ENCODE measurements at places on chromosomes 12 and 14.

- no peak for DNase-seq
Observed at GRCh38 chr12:12212769-12213168, 54.1 kb downstream of the LRP6 start.

- no peak for DNase-seq
Observed at GRCh38 chr12:6724409-6724797, 557 bp downstream of the COPS7A start.

DNA sequence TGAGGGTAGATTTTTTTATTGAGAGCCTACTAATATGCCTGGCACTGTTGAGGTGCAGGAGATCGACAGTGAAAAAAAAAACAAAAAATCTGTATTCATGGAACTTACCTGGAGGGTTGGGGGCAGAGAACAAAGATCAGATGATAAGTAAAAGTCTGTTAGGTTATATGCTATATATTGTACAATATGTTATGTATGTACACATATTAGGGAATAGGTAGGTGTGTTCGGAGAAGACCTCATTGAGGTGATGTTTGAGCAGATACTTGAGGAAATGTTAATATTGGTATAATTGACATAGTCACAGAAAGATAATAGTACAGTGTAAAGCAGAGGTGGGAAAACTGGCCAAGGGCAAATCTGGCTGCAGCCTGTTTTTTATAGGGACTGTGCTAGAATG, 5.6 kb downstream of the ARF6 start:
- no peak for DNase-seq

DNA sequence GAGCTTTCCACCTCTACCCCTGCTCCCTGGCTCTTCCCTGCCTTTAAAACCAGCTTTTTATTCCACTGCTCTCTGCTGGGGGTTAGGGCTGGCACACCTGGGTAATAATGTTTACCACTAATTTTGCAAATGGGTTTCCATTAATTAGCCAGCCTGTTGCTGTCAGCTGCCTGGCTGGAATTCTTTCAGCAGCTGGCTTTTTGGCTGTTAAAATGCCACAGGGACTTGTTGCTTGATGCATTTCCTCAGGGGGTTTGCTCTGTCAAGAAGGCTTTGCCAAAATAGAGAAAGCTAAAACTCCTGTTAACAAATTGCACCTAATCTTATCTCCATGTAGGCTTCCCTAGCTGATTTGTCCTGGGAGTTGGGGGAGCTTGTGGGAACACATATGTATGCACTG, 51.8 kb upstream of the PSMC1 start:
- no peak for DNase-seq

GRCh38 chr12:82436354-82436753, 78.0 kb downstream of the METTL25 start:
- DNase-seq, result no peak

DNA sequence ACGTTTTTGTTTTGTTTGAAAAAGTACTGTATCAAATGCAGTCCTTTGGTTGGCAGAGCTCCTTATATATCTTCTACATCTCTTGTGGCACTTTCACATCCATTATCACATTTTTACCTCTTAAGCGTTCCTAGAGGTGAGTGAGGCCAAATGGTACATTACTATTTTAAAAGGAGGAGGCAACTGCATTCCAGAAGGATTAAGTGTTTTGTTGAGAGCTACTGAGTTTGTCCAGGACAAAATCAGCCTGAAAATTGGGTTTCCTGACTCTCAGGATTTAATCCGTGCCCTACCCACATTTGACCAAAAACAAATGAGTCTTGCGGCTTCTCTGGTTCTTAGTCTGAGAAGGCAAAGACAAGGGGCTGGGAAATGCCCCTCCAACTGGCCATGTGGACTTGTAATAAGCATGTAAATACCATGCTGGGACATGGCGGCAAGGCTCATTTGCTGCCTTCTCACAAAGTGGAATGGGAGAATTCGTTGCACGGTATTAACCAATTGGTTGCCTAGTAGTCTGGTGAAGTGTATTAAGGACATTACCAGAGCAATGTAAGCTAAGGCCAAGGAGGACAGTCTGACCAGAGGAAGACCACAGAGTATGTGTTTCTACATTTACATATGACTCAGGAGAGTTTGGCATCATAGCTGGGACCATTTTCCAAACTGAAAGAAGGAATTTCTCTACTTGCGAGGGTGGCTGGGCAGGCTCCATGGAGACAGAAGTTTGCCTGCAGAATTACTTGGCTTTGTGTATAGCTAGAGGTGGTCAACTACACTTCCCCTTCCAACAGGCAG, 175.8 kb upstream of the PLXNC1 start:
- no peak for DNase-seq

GRCh38 chr12:6375269-6376078, at the start of gene SCNN1A:
TSS of gene SCNN1A (minus strand) at chr12:6375563. CDS start at chr12:6374783, 780 bp downstream.
- DNase-seq, result peak; percentile 78

- peak; percentile 63 for DNase-seq
Observed at GRCh38 chr12:107091989-107092641, 1.2 kb downstream of the CRY1 start.

- DNase-seq, result no peak
Observed at GRCh38 chr14:56561606-56562005, 18.0 kb upstream of the TMEM260 start.

DNA sequence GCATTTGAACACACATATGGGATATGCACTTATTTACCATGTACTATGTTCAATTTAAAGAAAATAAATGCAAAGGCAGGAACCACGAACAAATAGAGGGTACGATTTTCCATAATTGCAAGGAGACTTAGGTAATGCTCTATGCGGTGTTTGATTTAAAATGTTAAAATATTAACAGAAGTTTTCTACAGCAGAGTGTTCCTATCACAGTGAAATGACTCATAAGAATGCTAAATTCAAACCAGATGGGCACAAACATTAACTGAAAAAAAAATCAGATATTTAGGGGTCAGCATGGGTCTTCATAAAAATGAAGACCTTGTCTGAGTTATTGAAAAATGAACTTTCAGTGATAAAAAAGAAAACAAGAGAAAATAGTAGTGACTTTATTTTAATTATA, 65.4 kb downstream of the LLPH start:
- no peak for DNase-seq

DNA sequence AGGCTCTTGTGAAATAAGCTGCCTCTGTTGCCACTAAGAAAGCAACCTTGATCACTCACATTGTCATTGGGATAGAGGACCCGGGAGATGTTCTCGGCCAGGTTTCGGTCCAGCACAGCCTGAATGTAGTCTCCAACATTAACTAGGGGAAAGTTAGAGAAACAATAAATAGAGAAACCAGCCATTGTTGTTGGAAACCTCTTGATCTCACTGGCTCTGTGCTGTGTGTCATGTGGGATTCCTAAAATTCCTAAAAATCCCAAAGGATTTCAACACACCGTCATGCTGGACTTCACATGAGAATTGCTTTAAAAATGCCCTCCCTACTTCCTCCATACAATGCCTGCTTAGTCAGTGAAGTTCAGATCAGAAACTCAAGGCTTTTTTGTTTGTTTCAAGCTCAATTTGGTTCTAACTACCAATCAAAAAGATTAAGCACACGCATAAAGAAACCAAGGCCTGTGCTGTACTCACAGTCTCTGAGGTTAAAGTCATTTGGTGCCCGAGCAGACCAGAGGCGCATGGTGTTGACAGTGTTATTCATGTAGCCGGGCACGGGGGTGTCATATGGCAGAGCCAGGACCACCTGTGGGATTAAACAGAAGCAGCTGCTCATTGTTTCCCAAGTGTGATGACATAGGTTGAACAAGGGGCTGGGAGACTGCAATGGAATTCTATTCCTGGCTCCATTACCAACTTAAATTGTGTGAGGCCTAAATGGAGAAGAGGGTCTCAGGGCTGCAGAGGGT, 23.6 kb downstream of the PYGL start:
- no peak for DNase-seq

GRCh38 chr14:29674566-29675285, 252.9 kb downstream of the PRKD1 start:
- DNase-seq, result no peak

- no peak for DNase-seq
Observed at GRCh38 chr14:69625299-69626131, 14.1 kb downstream of the SUSD6 start.

DNA sequence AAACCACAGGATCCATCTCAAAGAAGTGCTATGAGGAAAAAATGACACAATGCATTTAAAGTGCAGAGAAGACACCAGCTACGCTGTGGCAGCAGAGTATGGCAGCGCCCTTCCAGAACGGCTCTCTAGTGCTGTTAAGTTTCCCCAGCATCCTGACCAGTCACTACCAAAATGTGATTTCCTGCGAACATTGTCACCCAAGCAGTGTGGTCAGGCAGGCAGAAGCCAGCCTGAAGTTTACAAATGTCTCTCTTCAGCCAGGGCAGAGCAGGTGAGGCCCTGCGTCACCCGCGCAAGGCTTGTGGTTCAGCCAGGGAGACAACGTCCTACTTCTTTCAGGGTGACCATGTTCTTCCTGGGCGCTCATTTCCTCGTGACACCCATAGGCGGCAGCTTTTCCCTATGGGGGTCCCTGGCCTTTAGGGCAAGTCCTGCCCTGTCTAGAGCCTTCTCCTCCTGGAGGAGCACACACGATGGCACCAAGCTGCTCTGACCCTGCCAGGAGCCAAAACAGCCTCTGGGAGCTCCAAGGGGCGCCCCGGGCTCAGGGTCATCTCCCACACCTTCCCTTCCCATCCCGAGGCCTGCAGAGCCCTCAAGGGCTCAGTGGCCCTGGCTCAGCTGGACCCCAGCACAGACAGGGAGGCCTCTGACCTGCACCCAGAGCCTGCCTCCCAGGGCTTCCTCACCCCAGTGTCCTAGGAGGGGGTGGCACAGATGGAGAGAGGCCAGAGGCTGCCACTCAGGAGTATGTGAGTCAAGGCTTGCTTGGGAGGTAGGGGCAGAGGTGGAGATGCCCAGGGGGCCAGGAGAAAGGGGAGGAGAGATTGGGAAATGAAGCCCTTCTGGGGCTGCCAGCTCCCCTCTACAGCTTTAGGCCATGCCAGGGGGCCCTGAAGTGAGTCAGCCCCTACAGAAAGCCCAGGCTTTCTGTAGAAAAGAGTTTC, 41.9 kb downstream of the PSMA6 start:
- no peak for DNase-seq

GRCh38 chr14:64468451-64468850, 3.2 kb downstream of the AKAP5 start:
- DNase-seq, result no peak

- no peak for DNase-seq
Observed at GRCh38 chr12:105418821-105419291, 88.4 kb downstream of the C12orf75 start.

Data from DMS153 (cell line).